Occipital lobe (tissue), 3 donors: ENCODE measurements at places on chromosomes 1 and 21.

- no peak for DNase-seq
These were observed 433.8 kb downstream of the CAMTA1 start for GRCh38 chr1:7219031-7219430.

DNA sequence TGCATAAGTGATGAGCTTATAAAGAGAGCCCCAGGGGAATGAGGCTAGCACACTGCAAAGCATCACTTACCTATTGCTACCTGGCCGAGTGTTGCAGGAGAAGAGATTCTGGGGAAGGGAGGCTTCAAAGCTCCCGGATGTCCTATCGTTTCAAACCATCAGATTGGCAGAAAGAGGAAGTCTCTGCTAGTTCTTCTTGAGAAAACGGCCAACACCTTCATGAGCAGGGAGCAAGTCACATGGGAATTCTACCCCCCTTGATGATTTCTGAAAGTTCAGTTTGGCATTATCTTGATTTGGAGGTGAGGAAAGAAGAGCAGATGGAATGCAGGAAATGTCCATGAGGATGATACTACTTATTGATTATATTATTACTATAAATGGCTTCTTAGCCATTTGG, 16.2 kb downstream of the SYF2 start:
- DNase-seq = no peak

DNA sequence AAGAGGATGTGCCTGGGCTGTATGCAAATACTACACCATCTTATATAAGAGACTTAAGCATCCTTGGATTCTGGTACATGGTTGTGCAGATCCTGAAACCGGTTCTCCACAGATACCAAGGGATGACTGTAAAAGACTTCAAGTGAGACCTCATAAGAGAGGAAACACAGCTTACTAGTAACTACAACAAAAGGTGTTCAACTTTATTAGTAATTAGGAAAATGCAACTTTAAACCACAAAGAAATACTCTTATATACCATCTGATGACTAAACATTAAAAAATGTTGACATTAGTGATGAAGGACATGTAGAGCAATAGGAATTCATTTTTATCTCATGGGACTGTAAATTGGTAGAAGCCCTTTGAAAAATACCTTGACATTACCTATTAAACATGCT, 102.7 kb downstream of the RASAL2 start:
- DNase-seq = no peak

DNA sequence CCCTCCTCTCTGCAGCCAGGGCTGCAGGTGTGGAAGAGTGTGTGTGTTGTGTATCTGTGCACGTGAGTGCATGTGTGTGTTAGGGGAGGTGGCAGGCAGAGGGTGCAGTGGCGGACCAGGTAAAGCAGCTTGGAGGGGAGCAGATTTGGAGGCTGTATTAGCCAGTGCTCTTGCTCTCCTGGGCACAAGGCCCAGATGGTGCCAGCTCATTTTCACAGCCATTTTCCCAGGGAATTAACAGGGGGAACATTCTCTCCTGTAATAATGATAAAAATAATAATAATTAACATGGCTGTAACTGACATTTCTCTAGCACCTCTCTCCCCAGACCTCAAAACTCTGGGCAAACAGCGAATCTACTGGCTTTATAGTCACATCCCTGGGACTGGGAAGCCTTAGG, 43.6 kb downstream of the LRRN2 start:
- DNase-seq = no peak

GRCh38 chr1:202160377-202160940, at the start of gene PTPN7:
TSS of gene PTPN7 (minus strand) at chr1:202160602. CDS start at chr1:202159402, 1,200 bp downstream.
- no peak for DNase-seq

DNA sequence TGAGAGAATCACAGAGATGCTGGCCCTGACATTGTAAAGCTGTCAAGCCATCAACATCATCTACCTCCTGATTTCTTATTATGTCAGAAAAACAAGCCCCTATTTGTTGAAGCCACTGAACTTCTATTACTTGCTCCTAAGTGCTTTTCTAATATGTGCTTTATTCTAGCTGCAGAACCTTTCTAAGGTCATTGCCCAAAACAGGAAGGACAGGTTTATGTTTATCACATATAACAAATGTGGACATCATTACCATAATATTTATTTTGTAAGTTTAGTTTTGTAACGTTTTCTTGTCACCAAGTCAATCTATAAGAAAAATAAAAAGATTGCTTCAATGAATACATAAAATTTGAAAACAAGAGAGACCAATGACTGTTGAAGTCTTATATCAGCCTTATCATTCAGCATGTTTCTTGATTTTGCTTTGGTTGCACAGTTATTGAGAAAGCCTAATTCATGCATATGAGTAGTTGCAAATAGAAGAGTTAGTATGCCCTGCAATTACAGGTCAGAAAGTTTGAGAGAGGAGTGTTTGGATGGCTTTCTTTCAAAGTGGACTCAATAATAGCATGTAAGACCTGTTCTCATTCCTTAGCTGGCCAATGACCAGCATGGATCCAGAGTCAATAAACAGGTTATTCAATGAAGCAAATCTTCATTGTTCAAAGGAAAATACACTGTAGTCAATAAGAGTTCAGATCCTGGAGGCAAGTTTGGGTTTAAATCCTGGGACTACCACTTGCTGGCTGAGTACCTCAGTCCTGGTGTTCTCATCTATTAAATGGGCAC, 84.1 kb downstream of the MAB21L3 start:
- DNase-seq = no peak

DNA sequence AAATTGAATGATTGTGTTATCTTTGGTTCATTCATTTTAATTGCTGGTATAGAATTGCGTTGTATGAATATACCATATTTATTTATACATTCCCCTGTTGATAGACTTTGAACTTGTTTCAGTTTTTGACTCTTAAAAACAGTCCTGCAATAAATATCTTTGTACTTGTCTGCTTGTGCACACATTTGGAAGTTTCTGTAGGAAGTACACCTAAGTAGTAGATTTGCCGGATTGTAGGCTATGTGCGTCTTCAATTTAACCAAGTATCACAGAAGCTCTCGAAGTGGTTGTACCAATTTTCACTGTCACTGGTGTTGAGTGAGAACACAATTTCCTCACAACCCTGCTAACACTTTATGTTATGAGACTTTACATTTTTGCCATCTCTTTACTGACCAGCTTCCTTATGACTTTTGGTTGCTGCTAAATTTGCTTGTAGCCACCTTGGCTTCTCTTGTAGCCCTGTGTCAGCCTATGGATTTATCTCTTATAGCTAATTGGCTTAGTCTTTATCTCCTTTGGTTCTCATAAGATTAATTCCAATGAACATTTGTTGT, 2.2 kb downstream of the TTC3 start:
- DNase-seq = no peak

DNA sequence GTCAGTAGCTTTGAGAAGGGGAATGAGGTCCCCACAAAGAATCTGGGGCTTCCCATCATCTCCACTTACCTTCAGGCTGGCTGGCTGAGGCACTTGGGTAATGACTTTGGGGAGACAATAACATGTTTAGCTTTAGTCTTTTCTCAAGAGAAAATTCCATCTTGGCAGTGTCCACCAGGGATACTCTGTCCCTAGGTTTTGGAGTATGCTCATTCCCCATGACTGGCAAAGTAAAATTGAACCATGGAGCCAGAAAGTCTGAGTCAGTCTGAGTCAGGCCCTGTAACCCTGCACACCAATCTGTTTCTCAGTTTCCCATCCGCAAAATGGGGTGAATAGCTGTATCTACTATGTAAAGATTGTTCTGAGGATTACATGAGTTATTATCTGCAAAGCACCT, 28.2 kb downstream of the RUNX1 start:
- no peak for DNase-seq

GRCh38 chr21:27104846-27105431, 138.1 kb upstream of the ADAMTS5 start:
- no peak for DNase-seq

DNA sequence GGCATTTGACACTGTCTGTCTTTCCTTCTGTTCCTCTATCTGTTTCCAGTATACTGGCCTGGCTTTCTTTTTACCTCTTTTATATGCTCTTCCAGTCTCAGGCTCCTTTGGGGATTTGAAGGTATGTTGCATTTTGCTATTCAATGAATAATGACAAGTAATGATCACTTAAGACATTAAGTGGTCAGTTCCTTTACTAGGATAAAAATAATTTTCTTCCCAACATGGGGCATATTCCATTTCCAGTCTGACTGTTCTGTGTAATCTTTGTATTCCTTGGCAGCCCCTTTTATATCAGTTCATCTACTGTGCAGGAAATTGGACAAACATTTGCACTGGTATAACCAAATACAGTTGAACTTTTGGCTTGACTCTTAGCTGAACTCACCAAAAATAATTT, 15.6 kb downstream of the METTL18 start:
- no peak for DNase-seq

GRCh38 chr1:26831546-26832248, 5.2 kb downstream of the ZDHHC18 start:
- no peak for DNase-seq

DNA sequence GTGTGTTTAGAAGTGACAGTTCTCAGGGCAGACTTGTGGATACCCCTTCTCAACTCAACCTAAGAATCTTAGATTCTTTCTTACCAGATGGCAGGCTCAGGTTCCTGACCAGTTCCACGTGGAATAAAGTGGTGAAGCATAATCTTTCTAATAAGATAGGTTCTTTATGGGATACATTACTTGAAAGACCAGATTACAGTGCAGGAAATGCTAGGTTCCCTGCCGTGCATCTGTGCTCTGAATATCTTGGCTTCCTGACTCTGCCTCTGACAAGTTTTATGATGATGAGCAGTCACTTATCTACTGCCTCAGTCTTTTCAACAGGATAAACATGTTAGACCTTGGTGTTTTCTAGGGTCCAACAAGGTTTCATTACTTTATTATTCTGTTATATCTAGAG, 207.9 kb upstream of the CACYBP start:
- DNase-seq = no peak

GRCh38 chr1:119316870-119317416, 51.6 kb upstream of the HAO2 start:
- no peak for DNase-seq

GRCh38 chr1:27380766-27381733, 2.1 kb downstream of the CD164L2 start:
- DNase-seq = no peak

DNA sequence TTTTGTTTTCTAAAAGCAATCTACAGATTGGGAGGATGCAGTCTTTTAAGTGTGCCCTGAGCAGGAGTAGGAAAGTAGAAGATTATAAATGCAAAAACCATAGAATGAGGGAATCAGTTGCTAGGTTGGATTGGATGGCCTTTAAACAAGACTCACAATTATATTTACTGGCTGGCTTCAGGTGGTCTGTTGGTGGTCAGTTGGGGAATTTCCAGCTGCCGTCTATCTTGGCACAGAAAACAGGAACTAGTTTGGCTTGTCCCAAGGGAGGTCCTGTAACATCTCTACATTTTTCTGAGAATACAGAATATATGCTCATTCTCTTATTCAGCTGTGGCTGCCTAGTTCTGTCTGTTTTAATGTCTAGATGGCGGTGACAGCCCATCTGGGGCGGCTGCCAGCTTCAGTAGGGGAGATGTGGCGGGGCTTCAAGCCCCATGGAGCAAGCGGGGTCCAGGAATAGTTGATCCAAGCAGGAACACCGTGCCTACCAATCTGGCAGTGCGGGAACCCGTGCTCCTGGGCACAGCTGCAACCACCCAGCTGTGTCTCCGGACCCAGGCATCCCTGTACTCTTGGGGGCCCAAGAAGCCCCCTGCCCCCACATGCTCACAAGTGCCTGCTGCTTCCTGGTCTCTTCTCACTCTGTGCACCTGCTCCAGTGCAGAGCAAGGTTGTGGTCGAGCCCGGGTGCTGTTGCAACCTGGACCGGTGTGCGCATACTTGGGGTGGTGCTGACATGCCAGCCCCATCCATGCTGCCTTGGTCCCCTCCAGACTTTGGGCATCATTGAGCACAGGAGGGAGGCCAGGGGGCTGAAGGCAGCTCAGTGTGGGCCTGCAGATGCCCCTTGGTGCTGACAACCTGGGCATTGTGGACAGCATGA, 1182.6 kb downstream of the AMY1C start:
- no peak for DNase-seq

DNA sequence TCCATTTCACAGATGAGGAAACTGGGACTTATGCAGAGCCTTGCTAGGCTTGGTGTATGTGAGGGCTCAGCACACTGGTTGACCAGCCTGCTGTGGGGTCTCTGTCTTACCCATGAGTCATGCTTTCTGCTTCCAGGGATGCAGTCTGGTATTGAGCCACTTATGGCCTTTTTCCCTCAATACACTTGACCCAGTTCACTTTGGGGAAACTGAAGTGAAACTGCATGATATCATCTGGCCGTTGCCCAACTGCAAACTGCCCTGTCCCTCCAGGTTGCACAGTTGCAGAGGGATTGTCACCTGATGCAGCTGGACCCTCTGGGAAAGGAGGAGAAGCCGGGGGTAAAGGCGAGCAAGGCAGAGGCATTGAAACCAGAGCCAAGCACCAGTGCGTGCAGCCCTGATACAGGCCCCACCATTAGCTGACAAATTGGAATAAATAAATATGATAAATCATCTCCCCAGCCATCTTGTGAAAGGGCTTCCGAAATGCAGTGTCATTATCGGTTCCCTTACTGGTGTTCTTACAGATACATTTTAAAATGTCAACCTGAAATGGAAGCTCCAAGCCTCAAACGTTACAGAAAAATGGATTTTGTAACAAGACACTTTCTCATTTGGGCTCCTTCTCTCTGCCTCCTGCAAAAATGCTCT, 39.3 kb upstream of the DUSP10 start:
- DNase-seq = no peak

DNA sequence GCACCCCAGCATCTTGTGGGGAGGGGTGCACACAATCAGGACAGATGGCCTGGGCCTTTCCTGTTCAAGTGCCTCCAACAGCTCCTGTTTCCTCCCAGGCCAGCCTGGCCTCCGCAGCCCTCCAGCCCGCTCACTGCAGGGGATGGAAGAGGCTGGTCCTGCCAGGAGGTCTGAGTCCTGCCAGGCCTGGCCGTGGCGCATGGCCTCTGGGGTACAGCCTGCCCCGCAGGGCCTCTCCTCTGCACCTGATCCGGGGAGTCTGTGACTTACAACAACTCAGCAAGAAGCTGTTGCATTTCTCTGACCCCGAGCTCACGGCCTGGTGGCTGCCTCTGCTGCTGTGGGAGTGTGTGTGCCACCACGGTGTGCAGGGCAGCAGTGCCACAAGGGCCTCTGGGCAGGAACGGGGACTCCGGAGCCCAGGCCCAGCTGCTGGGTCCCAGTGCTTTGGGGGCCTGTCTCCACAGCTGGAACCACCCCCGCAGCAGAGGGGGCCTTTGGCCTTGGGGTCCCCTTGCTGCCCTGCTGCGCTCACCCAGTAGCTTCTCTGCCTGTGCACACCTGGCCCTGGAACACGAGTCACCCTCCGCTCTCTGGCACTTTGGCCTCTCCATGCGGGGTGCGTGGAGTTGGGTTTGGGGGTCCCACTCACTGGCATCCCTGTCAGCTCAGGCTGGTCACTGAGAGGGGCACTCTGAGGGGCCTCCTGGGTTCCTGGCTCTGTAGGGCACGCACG, 17.4 kb upstream of the LRRC3 start:
- no peak for DNase-seq

DNA sequence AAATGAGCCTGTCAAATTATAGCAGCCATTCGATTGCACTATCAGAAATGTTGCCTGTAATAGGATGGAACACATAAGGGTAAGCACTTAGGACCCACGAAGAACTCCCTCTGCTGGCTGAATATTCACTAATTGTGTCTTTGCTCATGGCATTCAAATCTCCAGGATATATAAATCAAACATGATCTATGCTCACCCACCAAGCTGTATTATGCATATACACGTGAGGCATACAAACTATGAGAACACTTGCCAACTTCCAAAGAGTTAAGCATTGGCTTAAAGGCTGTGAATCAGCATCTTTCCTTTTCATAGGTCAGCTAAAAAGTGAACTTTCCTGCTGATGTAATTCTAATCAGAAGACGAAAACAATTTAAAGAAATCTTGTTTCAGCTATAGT, 34.5 kb downstream of the TMPRSS15 start:
- DNase-seq = no peak

GRCh38 chr1:165257969-165258459, 98.5 kb downstream of the LMX1A start:
- DNase-seq = no peak
